ENCODE measurements at places on chromosomes 6 and 20.

- no peak for DNase-seq
These were observed 5.4 kb downstream of the JPH2 start for GRCh38 chr20:44181611-44182010.

DNA sequence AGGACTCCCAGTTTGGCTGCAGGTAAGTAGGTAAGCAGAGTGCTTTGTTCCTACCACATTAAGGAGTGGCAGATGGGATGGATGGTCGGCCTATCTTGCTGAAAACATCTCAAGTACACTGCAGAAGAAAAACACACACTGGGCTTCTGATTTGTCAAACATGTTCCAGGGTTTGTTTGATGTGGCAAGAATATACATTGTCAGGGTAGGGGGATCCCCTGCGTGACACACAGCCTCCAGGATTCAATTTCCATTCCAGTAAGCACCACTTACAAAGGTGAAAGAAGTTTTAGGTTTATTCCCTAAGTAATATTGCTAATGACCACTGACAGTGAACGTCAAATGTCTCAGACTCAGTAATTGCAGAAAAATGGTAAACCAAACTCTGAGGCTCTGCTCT, 26.0 kb upstream of the KIF16B start:
- DNase-seq, result no peak

DNA sequence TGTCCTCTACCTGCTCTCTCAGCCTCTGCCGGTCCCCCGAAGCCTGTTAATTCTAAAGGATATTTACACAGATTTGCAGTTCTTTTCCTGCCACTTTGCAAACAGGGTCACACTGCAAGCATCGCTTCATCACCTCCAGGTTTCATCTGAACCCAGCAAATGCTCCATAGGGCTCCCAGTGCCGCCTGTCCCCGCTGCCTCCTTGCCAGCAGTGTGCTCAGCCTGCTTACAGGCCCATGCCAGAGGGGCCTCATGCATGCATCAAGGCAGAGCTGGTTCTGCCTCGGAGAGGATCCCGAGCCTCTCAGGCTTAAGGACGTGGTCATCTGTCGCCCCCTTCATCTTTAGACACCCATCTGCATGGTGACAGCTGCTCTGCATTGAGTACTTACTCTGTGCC, 10.5 kb downstream of the SIRPA start:
- DNase-seq, result no peak

DNA sequence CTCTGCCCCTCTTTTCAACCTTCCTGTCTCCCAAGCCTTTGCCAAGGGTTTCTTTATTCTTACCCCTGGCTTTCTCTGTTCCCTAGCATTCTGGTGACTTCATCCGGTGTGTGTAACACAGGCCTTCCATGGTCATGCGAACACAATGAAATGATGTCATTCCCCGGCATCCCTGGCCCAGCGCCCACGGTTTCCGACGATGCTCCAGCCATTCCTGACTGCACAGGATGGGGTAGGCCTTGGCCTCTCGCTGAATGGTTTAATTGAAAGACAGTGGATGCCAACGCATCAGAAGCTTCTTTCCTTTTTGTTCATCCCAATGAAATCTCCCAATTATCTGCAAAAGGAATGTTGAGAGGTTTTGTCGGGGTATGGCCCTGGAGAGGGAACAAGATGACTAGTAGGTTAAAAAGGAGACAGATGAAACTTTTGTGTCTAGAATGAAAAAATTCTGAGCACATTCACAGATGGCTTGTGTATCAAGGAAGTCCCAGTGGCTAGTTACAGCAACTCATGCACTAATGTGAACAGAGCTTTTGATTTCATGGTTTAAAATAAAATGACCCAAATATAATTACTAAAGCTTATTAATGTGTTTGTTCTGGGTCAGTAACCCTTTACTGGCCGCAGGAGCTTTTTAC, 655.0 kb downstream of the QKI start:
- DNase-seq, result no peak

- DNase-seq, result no peak
These were observed 241.2 kb downstream of the OGFRL1 start for GRCh38 chr6:71529769-71530168.

DNA sequence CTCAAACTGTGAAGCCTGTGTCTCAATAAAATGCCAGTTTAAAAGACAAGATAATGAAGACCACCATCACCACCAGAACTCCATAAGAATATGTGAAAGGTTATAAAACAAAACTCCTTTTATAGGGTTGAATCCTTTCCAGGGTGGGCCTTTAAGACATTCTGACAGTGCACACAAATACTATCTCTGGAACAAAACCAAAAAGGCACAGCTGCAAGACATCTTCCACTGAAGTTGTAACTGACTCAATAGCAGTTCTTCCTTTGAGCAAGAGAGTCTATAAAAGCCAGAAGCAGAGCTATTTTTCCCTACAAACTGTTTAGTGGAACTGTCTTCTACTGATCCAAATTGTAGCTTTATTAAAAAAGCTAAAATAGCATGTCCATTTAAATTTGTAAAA, 81.6 kb downstream of the EPB41L2 start:
- peak; percentile 57 for DNase-seq

GRCh38 chr20:44187054-44187771, at the start of gene JPH2:
TSS of gene JPH2 (minus strand) at chr20:44187188. CDS start at chr20:44186705, 483 bp downstream.
- peak; percentile 98 for DNase-seq

DNA sequence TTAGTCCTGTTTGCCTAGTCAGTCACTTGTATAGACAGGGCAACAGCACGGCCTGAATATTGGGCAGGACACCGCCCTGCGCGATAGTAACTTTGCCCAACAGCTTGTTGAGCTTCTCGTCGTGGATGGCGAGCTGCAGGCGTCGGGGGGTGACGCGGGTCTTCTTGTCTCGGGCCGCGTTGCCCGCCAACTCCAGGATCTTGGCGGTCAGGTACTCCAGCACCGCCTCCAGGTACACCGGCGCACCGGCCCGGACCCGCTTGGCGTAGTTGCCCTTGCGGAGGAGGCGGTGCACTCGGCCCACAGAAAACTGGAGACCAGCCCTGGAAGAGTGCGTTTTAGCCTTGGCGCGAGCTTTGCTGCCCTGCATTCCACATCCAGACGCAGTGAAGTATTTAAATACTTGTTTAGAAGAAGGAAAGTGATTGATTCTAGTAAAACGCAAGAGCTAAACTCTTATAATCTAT, 92.8 kb upstream of the BTN3A2 start:
- peak; percentile 28 for DNase-seq

GRCh38 chr6:44072959-44073611, 54.2 kb downstream of the MRPL14 start:
- peak; percentile 83 for DNase-seq

GRCh38 chr6:156828280-156828703, 51.1 kb downstream of the ARID1B start:
- DNase-seq, result peak; percentile 92

- DNase-seq, result peak; percentile 14
These were observed 11.4 kb upstream of the LOC128125822 start for GRCh38 chr6:63560801-63561287.

DNA sequence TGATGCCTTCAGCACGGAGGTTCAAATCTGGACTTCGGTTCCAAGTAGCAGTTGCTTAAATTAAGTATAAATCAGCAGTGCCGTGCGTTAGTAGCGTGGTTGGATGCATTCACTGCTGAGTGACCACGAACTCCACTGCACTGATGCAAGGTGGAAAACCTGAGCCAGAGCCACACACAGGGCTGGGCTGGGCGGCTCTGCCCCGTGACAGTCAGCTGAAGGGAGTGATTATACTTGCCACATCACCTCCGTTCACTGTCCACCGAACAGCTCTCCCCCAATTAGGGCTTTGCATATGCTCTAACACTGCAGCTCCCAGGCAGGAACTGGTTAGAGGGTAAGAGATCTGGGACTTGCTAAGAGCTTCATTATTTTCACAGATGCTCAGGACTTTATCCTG, 22.2 kb downstream of the PPP1R3G start:
- no peak for DNase-seq

- no peak for DNase-seq
These were observed 22.9 kb downstream of the HLA-DRA start for GRCh38 chr6:32462609-32463008.

GRCh38 chr6:151440930-151441329, 11.0 kb downstream of the RMND1 start:
- peak; percentile 48 for DNase-seq

GRCh38 chr20:13286607-13287006, 65.5 kb downstream of the ISM1 start:
- no peak for DNase-seq

GRCh38 chr6:17919496-17919895, 67.9 kb downstream of the KIF13A start:
- no peak for DNase-seq

DNA sequence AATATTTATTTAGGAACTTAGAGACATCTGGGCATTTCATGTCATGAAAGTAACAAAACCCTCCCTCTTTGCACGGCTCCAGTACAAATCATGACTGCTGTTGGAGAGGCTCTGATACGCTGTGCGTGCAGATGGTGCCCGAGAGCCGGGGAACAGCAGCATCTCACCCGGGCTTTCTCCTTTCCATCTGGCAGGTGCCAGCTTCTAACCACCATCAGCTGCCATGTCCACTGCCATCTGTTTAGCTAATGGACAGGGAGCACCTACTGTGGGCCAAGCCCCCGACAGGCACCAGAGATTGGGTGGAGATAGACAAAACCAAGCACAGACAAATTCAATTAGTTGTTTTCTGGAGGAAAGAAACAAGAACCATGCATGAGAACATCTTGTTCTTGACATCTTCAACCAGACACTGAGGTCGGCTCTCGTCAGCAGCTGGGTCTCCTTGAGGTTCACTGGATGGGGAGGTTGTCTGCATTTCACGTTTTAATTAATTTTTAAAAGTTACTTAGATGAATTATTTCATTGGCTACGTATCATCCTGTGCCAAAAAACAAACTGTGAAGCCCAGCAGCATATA, 323.7 kb downstream of the THBS2 start:
- DNase-seq, result no peak

GRCh38 chr6:169205176-169206160, 48.2 kb downstream of the THBS2 start:
- DNase-seq, result peak; percentile 81

- no peak for DNase-seq
These were observed 31.6 kb upstream of the APMAP start for GRCh38 chr20:25024171-25024570.

GRCh38 chr6:14573267-14573666, 455.7 kb downstream of the CD83 start:
- no peak for DNase-seq

DNA sequence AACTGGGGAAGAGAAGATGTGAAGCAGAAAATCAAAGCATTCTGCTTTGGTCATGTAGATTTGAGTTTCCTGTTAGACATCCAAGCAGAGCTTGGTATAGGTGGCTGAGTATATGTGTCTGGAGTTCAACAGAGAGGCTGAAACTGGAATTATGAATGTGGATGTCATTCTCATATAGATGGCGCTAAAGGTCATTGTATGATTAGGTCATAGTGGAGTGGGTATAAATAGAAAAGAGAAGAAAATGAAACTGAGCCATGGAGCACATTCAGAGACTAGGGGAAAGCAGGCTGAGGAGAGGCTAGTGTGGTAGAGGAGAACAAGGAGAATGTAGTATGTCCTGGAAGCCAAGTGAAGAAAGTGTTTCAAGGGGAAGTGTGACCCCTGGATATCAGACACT, 295.6 kb upstream of the PLN start:
- peak; percentile 2 for DNase-seq

DNA sequence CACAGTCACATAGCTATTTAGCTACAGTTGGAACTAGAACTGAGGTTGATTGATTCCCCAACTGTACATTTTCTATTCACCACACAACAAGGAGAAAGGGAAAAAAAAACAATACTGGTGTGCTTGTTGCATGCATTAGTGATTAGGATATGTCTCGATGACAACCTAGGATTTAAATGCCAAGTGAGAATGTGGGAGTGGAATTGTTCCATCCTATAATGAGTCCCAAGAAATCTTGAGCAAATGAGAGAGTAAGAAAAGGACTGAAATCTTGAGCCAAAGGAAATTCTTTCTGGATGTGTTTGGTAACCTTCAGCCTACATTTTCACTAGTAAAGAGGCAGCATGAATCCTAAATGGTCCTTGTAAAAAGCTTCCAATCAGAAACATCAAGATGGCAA, 232.7 kb downstream of the HIVEP2 start:
- DNase-seq, result no peak

Measured in EH (cell line).